ENCODE measurements at places on chromosomes 16 and 17. TPM values are rescaled to one million over a fixed set of nuclear protein-coding genes. Genes with fewer than 3 reads are reported as not detected.

DNA sequence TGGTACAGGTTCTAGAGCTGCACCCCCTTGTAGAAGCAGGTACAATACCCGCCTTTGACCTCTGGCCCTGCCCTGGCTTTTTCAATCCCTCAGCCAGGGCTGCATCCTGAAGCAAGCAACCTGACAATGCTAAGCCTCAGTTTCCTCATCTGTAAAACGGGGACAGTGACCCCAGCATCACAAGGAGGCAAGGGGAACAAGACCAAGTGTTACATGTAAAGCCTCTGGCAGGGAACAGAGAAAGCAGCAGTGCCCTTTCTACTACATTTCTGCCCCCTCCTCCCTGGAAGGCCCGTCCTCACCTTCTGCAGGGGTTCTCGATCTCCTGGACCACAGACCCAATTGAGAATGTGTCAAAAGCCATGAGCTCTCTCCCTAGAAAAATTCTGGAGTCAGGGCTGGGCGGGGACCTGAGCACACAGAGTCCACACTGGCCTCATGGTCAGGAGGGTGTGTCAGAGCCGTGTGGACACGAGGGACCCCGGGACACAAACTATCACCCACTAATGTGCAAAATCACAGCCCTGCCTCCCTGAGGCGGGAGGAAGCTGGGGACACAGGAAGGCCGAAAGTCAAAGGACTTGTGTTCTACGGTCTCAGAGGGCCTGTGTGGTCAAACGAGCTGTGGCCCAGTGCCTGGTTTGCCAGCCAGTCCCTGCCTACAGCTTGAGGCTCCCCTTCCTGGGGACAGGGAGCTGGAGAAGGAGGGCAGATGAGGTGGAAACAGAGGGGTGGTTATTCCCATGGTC lies 27.5 kb downstream of the LRRC75A start:
- H3K4me3 ChIP-seq: no peak overlapping the region
- no peak for DNase-seq
- no peaks in the 10 kb centered on the region for H3K36me3 ChIP-seq
- H3K4me1 ChIP-seq: peaks cover 22% of the 10 kb centered on the region

DNA sequence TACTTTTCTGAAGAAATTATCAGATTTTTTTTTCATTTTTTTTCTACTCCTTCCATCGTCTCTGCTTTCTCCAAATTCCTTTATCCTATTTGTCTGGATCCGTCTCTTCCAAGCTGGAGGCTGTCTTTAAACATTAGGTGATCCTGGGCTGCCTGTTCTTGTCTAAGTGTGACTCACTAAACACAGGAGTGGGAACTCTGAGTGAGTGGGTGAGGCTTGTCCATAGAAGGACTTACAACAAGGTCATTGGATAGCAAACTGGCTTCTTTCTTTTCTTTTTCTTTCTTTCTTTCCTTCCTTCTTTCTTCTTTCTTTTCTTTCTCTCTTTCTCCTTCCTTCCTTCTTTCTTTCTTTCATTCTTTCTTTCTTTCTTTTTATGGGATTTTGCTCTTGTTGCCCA lies 18.2 kb downstream of the ALOX15 start:
- no peak overlapping the region for H3K4me3 ChIP-seq
- no peak for DNase-seq
- no peaks in the 10 kb centered on the region for H3K27me3 ChIP-seq
- H3K4me1 ChIP-seq: no peaks in the 10 kb centered on the region
- H3K36me3 ChIP-seq: no peaks in the 10 kb centered on the region

- peaks cover 42% of the 10 kb centered on the region for H3K4me1 ChIP-seq
- DNase-seq: peak; percentile 51
Observed at GRCh38 chr17:32523017-32523680, 36.4 kb downstream of the CDK5R1 start.

SNX20 gene
- not detected for total RNA-seq

DNA sequence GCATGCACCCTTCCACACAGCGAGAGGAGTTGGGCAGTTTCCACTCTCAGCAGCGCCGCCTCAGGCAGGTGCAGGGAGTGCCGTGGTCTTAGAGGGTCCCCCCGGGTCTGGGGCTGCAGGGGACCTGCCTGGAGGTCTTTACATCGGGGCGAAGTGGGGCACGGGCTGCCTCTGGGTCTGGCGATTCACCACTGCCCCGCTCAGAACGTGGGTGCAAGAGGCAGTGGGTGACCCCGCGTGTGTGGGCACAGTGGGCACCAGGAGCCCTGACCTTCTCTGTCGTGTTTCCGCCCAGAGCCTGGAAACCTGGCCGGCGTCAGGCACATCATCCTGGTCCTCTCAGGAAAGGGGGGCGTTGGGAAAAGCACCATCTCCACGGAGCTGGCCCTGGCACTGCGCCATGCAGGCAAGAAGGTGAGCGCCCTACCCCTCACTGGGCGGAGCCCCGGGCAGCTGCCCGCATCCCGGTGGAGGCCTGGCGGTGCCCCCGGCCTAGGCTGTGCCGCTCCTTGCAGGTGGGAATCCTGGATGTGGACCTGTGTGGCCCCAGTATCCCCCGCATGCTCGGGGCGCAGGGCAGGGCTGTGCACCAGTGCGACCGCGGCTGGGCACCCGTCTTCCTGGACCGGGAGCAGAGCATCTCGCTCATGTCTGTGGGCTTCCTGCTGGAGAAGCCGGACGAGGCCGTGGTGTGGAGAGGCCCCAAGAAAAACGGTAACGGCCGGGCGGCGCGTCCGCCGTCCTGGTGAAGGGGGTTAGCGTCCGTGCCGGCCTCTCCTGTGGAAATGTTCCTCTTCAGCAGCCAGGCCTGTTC lies 3.7 kb downstream of the NUBP2 start:
- H3K4me3 ChIP-seq: no peak overlapping the region
- H3K27ac ChIP-seq: no peak overlapping the region
- DNase-seq: no peak
- H3K27me3 ChIP-seq: no peaks in the 10 kb centered on the region
- no peaks in the 10 kb centered on the region for H3K36me3 ChIP-seq
- H3K4me1 ChIP-seq: peaks cover under 1% of the 10 kb centered on the region

MFSD6L gene
- total RNA-seq: 1.9 TPM

- no peaks in the 10 kb centered on the region for H3K27me3 ChIP-seq
- no peak overlapping the region for H3K4me3 ChIP-seq
- peaks cover 43% of the 10 kb centered on the region for H3K4me1 ChIP-seq
- no peak overlapping the region for H3K27ac ChIP-seq
- DNase-seq: no peak
Observed at GRCh38 chr16:81942007-81942601, 69.2 kb downstream of the SDR42E1 start.

TEX14 gene
- 0.78 TPM for total RNA-seq

SCNN1G gene
- total RNA-seq: 1.2 TPM

DNA sequence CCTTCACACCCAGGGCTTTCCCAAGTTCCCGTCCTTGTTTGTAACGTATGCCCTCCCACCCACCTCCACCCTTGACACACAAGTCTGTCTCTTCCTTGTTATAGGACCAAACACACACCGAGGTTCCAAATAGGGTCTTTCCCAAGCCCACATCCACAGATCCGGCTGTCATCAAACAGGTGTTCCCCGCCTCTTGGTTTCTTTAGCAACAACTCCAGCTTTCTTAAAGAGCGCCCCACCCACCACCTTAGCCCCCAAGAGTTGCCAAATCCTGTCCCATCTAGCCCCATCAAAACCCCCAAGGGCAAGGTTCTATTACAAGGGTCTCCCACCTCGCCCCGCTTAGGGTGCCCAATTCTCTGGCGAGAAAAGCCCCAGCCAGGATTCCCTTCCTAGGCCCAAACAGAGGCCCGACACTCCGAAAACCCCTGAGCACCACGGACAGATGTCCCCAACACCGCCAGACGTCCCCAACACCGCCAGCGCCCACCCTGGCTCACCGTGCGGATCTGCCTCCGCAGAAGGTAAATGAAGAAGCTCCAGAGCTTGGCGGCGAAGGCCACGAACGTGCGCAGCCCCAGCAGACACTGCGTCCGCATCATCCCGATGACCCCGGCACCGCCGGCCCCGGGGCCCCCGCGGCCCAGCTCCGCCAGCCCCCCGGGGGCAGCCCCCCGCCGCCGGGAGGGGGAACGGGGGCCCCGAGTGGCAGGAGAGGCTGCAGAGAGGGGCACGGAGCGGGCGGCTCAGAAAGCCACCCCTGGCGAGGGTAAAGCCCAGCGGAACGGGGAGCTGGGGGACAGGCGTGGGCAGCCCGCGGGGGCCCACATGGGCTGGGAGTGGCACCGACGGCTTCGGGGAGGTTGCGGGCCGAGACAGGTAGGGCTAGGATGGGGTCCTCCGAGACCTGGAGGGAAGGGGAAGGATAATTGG lies 573 bp downstream of the CTDNEP1 start:
- peak overlapping the region; percentile 65 for H3K4me3 ChIP-seq
- peaks cover 13% of the 10 kb centered on the region for H3K36me3 ChIP-seq
- H3K4me1 ChIP-seq: peaks cover 23% of the 10 kb centered on the region
- peak overlapping the region; percentile 87 for H3K27ac ChIP-seq

- 0 out of 2 replicates have a peak, but pooled peaks cover 4% of the 10 kb centered on the region for H3K27me3 ChIP-seq
- no peak overlapping the region for H3K27ac ChIP-seq
- no peaks in the 10 kb centered on the region for H3K36me3 ChIP-seq
- no peak overlapping the region for H3K4me3 ChIP-seq
Observed at GRCh38 chr17:39634384-39634871, 2.5 kb upstream of the STARD3 start.

GRCh38 chr17:2406271-2406902 lies 5.5 kb upstream of the MNT start:
- no peaks in the 10 kb centered on the region for H3K36me3 ChIP-seq
- no peak overlapping the region for H3K27ac ChIP-seq
- H3K4me1 ChIP-seq: peaks cover 6% of the 10 kb centered on the region
- no peaks in the 10 kb centered on the region for H3K27me3 ChIP-seq

PHOSPHO1 gene
- total RNA-seq: 2.2 TPM

DNA sequence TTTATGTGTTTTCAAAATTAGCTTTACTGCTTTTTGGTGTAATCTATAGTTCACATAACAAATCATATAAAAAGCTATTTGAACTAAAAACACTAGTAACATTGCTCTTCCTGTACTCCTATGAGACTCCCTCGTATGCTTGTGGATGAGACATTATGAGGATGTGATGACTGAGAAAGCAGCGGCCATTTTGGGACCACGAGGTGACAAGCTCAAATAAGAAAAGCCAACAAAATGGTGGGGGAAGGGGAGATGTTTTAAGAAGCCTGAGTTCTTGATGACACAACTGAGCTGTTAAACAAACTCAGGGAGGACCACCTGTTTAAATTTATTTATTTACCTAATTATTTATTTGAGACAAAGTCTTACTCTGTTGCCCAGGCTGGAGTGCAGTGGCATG lies 4.5 kb downstream of the CCL18 start:
- H3K36me3 ChIP-seq: no peaks in the 10 kb centered on the region
- H3K4me3 ChIP-seq: no peak overlapping the region
- H3K27me3 ChIP-seq: no peaks in the 10 kb centered on the region
- peak; percentile 39 for DNase-seq
- H3K27ac ChIP-seq: no peak overlapping the region

- peaks cover 4% of the 10 kb centered on the region for H3K4me1 ChIP-seq
- H3K4me3 ChIP-seq: peak within 1 kb of the TSS; percentile 75
- no peaks in the 10 kb centered on the region for H3K36me3 ChIP-seq
- no peak within 1 kb of the TSS for H3K27ac ChIP-seq
- peaks cover 4% of the 10 kb centered on the region for H3K27me3 ChIP-seq
- peak; percentile 82 for DNase-seq
Observed at GRCh38 chr17:80991645-80992076, at the start of gene CHMP6. Gene CHMP6, plus strand, starts transcription at chr17:80991841. Its CDS starts 78 bp downstream, at chr17:80991919.

- no peak overlapping the region for H3K4me3 ChIP-seq
- H3K27me3 ChIP-seq: peaks cover 76% of the 10 kb centered on the region
- H3K4me1 ChIP-seq: no peaks in the 10 kb centered on the region
- no peak for DNase-seq
Observed at GRCh38 chr16:67490335-67491096, 7.2 kb upstream of the AGRP start.
